HFFc6 (cell line): ENCODE measurements at places on chromosomes 2 and 18.

DNA sequence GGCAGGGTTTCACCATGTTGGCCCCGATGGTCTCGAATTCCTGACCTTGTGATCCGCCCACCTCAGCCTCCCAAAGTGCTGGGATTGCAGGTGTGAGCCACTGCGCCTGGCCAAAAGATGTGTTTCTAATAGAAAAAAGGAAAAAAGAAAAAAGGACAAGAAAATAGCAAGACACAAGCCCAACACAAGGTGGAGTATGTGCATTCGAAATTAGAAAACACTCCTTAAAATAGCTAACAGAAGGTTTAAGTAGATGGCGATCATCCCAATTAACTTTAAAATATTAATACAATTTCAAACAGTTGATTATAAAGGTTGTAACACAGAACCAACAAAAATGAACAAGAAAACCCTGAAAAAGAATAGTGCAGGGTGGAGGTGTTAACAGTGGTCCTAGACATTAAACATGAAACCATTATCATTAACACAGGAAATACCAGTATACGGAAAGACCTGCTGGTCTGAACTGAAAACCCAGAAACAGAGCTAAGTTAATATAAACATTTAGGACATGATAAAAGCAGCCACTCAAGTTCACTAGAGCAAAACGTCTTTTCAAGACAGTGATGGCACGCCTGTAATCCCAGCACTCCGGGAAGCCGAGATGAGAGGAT lies 57.9 kb downstream of the HDLBP start:
- no peaks in the 10 kb centered on the region; the same call in 1 of the 2 replicates for H3K27me3 ChIP-seq
- DNase-seq, result no peak
- H3K4me3 ChIP-seq, result no peak overlapping the region
- no peak overlapping the region for H3K27ac ChIP-seq

DNA sequence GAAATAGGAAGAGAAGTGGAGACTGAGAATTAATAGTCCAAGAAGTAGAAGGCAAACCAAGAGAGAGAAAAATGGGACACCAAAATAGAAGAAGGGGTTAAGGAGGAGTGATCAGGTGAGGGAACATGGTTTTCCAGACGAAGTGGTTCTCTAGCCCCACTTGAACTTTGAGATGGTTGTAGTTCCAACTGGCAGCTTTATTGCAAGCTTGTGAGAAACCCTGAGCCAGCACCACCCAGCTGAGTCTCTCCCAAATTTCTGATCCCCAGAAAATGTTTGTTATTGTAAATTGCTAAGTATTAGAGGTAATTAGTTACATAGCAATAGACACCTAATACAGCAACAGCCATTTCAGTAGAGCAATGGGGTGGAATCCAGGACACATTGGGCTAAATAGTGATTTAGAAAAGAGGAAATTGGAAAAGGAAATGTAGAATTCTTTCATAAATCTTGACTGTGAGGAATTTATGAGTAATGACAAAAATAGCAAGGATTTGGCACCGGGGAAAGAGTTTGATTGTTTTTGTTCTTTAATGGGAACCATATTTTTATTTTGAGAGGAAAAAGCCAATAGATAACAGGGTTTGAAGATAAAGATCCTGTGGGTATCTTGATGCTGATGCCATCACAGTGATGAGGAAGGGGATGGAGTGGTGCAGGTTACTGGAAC lies 62.1 kb upstream of the XDH start:
- H3K27ac ChIP-seq, result peak overlapping the region; percentile 87
- no peaks in the 10 kb centered on the region for H3K27me3 ChIP-seq
- H3K4me1 ChIP-seq, result peaks cover 72% of the 10 kb centered on the region
- peak overlapping the region; percentile 69 for H3K4me3 ChIP-seq
- peaks cover 14% of the 10 kb centered on the region for H3K36me3 ChIP-seq

DNA sequence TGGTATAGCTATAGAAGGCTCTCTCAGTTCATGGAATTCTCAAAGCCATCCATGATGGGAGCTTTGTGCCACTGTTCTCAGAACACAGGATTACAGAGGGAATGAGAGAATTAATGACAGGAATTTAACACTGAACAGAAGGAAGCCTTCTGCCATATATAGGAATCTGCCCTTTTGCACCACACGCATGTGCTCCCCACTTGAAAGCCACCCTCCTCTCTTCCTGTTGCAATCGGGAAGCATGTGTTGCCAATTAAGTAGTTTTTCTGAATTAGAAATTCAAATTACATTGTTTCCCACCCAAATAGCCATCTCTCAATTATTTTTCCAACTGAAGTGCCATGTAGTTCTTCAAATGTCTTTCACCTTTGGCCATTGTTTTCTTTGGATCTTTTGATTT lies 71.3 kb downstream of the C1D start:
- DNase-seq, result no peak
- no peak overlapping the region for H3K4me3 ChIP-seq
- H3K4me1 ChIP-seq, result peaks cover 6% of the 10 kb centered on the region; the same call in 1 of the 2 replicates
- H3K36me3 ChIP-seq, result peaks cover 12% of the 10 kb centered on the region; the same call in 1 of the 2 replicates
- no peak overlapping the region for H3K27ac ChIP-seq
- H3K27me3 ChIP-seq, result peaks cover 2% of the 10 kb centered on the region; the same call in 1 of the 2 replicates

- H3K4me1 ChIP-seq, result no peaks in the 10 kb centered on the region
- no peaks in the 10 kb centered on the region for H3K36me3 ChIP-seq
- H3K4me3 ChIP-seq, result no peak overlapping the region
- H3K27me3 ChIP-seq, result no peaks in the 10 kb centered on the region; the same call in 1 of the 2 replicates
- no peak for DNase-seq
These were observed 57.0 kb downstream of the ZNF519 start for GRCh38 chr18:14075196-14075595.

- no peaks in the 10 kb centered on the region for H3K36me3 ChIP-seq
- H3K27ac ChIP-seq, result no peak overlapping the region
- no peak overlapping the region for H3K4me3 ChIP-seq
- no peak for DNase-seq
- H3K4me1 ChIP-seq, result no peaks in the 10 kb centered on the region
- H3K27me3 ChIP-seq, result peaks cover 28% of the 10 kb centered on the region
These were observed 15.4 kb upstream of the MAL start for GRCh38 chr2:95010126-95010525.

- no peaks in the 10 kb centered on the region for H3K27me3 ChIP-seq
- H3K27ac ChIP-seq, result no peak overlapping the region
- DNase-seq, result peak; percentile 35
- H3K4me1 ChIP-seq, result no peaks in the 10 kb centered on the region
- H3K4me3 ChIP-seq, result no peak overlapping the region
- no peaks in the 10 kb centered on the region for H3K36me3 ChIP-seq
These were observed 844.3 kb downstream of the MBD2 start for GRCh38 chr18:53380063-53380639.

- no peaks in the 10 kb centered on the region for H3K4me1 ChIP-seq
- no peak overlapping the region for H3K27ac ChIP-seq
- H3K27me3 ChIP-seq, result no peaks in the 10 kb centered on the region
- H3K4me3 ChIP-seq, result no peak overlapping the region
These were observed 293.6 kb downstream of the SOX11 start for GRCh38 chr2:5985536-5986385.

- DNase-seq, result no peak
- H3K27ac ChIP-seq, result no peak overlapping the region
- no peaks in the 10 kb centered on the region for H3K4me1 ChIP-seq
- no peak overlapping the region for H3K4me3 ChIP-seq
These were observed 20.2 kb downstream of the NRXN1 start for GRCh38 chr2:51011693-51012092.

DNA sequence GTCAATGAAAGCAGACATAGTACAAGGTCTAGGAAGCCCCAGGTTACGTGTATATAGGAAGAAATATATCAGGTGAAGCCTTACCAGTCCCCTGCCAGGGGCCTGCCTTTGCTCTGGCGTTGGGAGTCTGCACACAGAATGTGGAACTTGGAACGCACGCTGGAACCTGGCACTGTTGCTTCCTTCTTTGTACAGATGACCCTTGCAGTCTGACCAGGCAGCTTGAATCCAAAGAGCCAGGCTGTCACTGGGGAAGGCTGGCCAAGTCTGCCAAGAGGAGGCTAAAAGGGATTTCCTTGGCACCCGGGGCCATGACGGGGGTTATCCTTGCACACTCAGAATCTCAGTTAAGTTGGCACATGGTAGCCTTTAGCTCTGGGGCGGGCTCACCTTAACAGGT lies 39.5 kb downstream of the TMEM247 start:
- H3K27ac ChIP-seq, result no peak overlapping the region
- peaks cover 7% of the 10 kb centered on the region; the same call in 1 of the 2 replicates for H3K36me3 ChIP-seq
- H3K4me3 ChIP-seq, result no peak overlapping the region
- DNase-seq, result no peak
- peaks cover 13% of the 10 kb centered on the region for H3K4me1 ChIP-seq
- H3K27me3 ChIP-seq, result no peaks in the 10 kb centered on the region

- H3K36me3 ChIP-seq, result no peaks in the 10 kb centered on the region
- peaks cover 7% of the 10 kb centered on the region for H3K27me3 ChIP-seq
- no peak overlapping the region for H3K4me3 ChIP-seq
- H3K4me1 ChIP-seq, result no peaks in the 10 kb centered on the region
These were observed 89.7 kb upstream of the MSH2 start for GRCh38 chr2:47313141-47313691.

DNA sequence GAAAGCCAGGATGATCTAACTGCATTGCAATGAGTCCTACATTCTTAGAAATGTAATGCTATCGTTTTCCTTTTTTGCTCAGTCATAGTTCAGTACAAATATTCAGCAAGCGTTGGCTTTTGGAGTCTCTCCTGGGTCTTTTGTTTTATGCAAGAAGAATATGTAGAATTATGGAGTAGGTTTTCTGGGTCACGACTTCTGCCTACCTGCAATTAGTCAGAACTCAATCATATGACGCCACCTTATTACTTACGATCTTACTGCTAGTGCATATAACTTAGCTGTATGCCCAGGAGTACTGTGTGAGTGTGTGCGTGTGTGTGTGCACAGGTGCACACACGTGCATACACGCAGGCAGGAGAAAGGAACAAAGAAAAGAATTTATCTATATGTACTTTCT lies 640.2 kb downstream of the STK39 start:
- no peak overlapping the region for H3K4me3 ChIP-seq
- H3K36me3 ChIP-seq, result no peaks in the 10 kb centered on the region
- no peak for DNase-seq
- H3K27me3 ChIP-seq, result no peaks in the 10 kb centered on the region
- H3K4me1 ChIP-seq, result no peaks in the 10 kb centered on the region
- no peak overlapping the region for H3K27ac ChIP-seq

GRCh38 chr2:161761160-161761559 lies 136.9 kb downstream of the SLC4A10 start:
- no peaks in the 10 kb centered on the region for H3K36me3 ChIP-seq
- H3K4me1 ChIP-seq, result no peaks in the 10 kb centered on the region
- no peak overlapping the region for H3K27ac ChIP-seq

- DNase-seq, result no peak
- peaks cover 40% of the 10 kb centered on the region for H3K4me1 ChIP-seq
- H3K36me3 ChIP-seq, result no peaks in the 10 kb centered on the region
- peak overlapping the region; percentile 77; the same call in 1 of the 2 replicates for H3K27ac ChIP-seq
- no peak overlapping the region for H3K4me3 ChIP-seq
These were observed 168.7 kb downstream of the KCNS3 start for GRCh38 chr2:18047213-18047611.

- H3K4me1 ChIP-seq, result peaks cover 5% of the 10 kb centered on the region; the same call in 1 of the 2 replicates
- no peak overlapping the region for H3K27ac ChIP-seq
- no peaks in the 10 kb centered on the region for H3K27me3 ChIP-seq
- no peak for DNase-seq
These were observed 15.9 kb downstream of the MDH1 start for GRCh38 chr2:63604666-63605065.

GRCh38 chr2:11008773-11009172 lies 97.0 kb downstream of the KCNF1 start:
- DNase-seq, result no peak
- no peak overlapping the region for H3K27ac ChIP-seq
- peaks cover 14% of the 10 kb centered on the region for H3K36me3 ChIP-seq
- peaks cover 40% of the 10 kb centered on the region for H3K27me3 ChIP-seq

GRCh38 chr18:2901423-2901985 lies 54.7 kb downstream of the EMILIN2 start:
- H3K27ac ChIP-seq, result no peak overlapping the region
- H3K4me3 ChIP-seq, result no peak overlapping the region
- H3K36me3 ChIP-seq, result no peaks in the 10 kb centered on the region

DNA sequence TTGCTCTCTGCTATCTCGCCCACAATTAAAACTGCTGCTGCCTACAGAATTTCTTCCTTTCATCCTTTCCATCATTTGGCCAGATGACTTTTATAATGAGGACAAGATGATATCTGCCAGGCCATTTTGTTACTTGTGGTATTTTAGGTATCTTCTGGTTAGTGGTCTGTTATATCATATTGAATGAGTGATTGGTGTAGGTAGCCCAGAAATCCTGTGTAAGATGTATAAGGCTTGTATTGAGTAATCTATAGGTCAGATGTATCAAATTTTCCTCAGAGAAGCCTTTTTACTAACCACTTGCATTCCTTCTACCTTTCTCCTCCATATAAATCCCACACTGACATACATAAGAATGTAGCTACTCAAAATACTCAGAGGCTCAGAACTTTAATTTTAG lies 118.3 kb downstream of the UBR3 start:
- 0 out of 2 replicates have a peak overlapping the region, but pooled peaks have one; percentile 7 for H3K27ac ChIP-seq
- H3K36me3 ChIP-seq, result peaks cover 5% of the 10 kb centered on the region
- no peaks in the 10 kb centered on the region; the same call in 1 of the 2 replicates for H3K27me3 ChIP-seq
- no peak overlapping the region for H3K4me3 ChIP-seq

DNA sequence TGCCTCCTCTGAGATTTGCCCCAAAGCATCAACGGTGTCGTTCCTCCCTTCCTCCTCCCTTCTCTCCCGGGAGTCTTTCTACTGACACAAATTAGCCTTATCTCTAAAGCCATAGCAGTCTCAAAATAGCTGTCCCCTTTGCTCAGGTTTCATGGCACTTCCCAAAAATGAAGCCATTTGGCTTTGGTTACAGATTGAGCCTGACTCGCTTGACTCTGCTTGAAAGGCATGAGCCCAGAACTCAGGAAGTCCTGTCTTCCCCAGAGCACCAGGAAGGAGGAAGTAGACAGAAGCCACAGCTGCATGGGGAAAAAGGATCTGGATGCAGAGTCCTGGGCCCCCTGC lies 234.4 kb upstream of the RGPD4 start:
- no peaks in the 10 kb centered on the region for H3K27me3 ChIP-seq
- H3K27ac ChIP-seq, result peak overlapping the region; percentile 69
- peak overlapping the region; percentile 19; the same call in 1 of the 2 replicates for H3K4me3 ChIP-seq
- peaks cover 53% of the 10 kb centered on the region for H3K4me1 ChIP-seq
- no peak for DNase-seq

DNA sequence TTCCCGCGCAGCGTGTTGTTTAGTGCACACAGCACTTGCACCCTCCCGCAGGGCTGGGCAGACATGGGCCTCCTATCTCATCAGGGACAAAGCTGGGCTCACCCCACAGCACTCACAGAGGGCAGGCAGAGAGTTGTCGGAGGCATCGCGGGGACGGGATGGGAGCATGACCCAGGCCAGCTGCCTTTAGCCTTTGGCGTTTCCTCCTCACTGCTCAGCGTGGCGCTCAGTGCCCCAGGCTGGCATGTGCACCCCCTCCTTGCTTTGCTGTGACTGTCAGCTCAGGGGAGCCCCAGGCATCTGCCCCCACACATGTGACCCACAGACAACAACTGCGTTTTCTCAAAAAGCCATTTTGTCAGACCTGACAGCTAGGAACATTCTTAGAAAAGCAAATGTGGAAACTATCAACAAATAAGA lies 101.1 kb downstream of the RNF144A start:
- no peak for DNase-seq
- H3K27ac ChIP-seq, result no peak overlapping the region
- no peaks in the 10 kb centered on the region for H3K36me3 ChIP-seq
- no peak overlapping the region for H3K4me3 ChIP-seq

GRCh38 chr2:234772733-234773060 lies 179.1 kb upstream of the SH3BP4 start:
- peaks cover 23% of the 10 kb centered on the region for H3K27me3 ChIP-seq
- H3K4me3 ChIP-seq, result no peak overlapping the region
- no peaks in the 10 kb centered on the region for H3K36me3 ChIP-seq
- no peak overlapping the region for H3K27ac ChIP-seq
- DNase-seq, result no peak

- no peaks in the 10 kb centered on the region; the same call in 1 of the 2 replicates for H3K36me3 ChIP-seq
- H3K4me3 ChIP-seq, result no peak overlapping the region
- peak; percentile 17 for DNase-seq
- no peaks in the 10 kb centered on the region for H3K27me3 ChIP-seq
These were observed 283.3 kb upstream of the NETO1 start for GRCh38 chr18:73151086-73151485.
